ENCODE measurements at places on chromosomes 16 and 17. TPM values are rescaled to one million over a fixed set of nuclear protein-coding genes. Genes with fewer than 3 reads are reported as not detected.

The CAMTA2 gene
- 7.9 TPM for total RNA-seq

The PDE6G gene
- 4.8 TPM for total RNA-seq

The MYO15A gene
- under 0.01 TPM for total RNA-seq

The ARL5C gene
- total RNA-seq = not detected

The C16orf96 gene
- total RNA-seq = under 0.01 TPM

The PPP1R9B gene
- total RNA-seq = 16.1 TPM

The AHSP gene
- not detected for total RNA-seq

The ST6GALNAC2 gene
- total RNA-seq = not detected

The SDR42E2 gene
- total RNA-seq = 0.22 TPM

The SSTR5 gene
- total RNA-seq = 0.22 TPM

The NPIPB5 gene
- 28.5 TPM for total RNA-seq

The SLC13A2 gene
- total RNA-seq = not detected

The NMT1 gene
- 61.3 TPM for total RNA-seq

The MT1H gene
- not detected for total RNA-seq

The GPR139 gene
- not detected for total RNA-seq

The CCL7 gene
- total RNA-seq = not detected

The KRT33A gene
- total RNA-seq = not detected

The ENPP7 gene
- total RNA-seq = not detected

The KRT31 gene
- total RNA-seq = not detected

The NUDT7 gene
- total RNA-seq = 6.2 TPM

The PITPNM3 gene
- total RNA-seq = 0.20 TPM

The LAT gene
- total RNA-seq = 0.22 TPM

The FBXL19 gene
- total RNA-seq = 15.7 TPM

The CCDC78 gene
- total RNA-seq = 0.44 TPM

The GDPD3 gene
- total RNA-seq = 1.4 TPM

The SPN gene
- not detected for total RNA-seq

The CTRB1 gene
- not detected for total RNA-seq

The MYH8 gene
- total RNA-seq = not detected

The PRSS33 gene
- total RNA-seq = not detected

The KRTAP9-4 gene
- not detected for total RNA-seq

The NFE2L1 gene
- total RNA-seq = 93.5 TPM

The CHD9NB gene
- total RNA-seq = under 0.01 TPM

The CSH1 gene
- total RNA-seq = not detected

The TBC1D3L gene
- total RNA-seq = not detected

The LRRC45 gene
- total RNA-seq = 7.6 TPM

The MFAP4 gene
- under 0.01 TPM for total RNA-seq

The HBA1 gene
- not detected for total RNA-seq

The MYLK3 gene
- total RNA-seq = under 0.01 TPM

The KRT222 gene
- total RNA-seq = not detected

The RPTOR gene
- 11.7 TPM for total RNA-seq

The KCTD19 gene
- not detected for total RNA-seq

The TAX1BP3 gene
- 204 TPM for total RNA-seq

The CTRL gene
- total RNA-seq = 0.22 TPM

The NXPH3 gene
- 1.1 TPM for total RNA-seq

The RAB37 gene
- total RNA-seq = 0.20 TPM

The CHD3 gene
- total RNA-seq = 58.0 TPM

The HOXB1 gene
- total RNA-seq = not detected

The GJD3 gene
- 2.2 TPM for total RNA-seq

The OR1F1 gene
- not detected for total RNA-seq

The KRT16 gene
- not detected for total RNA-seq

The NGFR gene
- not detected for total RNA-seq

The PROCA1 gene
- 0.22 TPM for total RNA-seq

The KRT33B gene
- not detected for total RNA-seq

The ITGB3 gene
- 126 TPM for total RNA-seq

The NPIPB13 gene
- 0.60 TPM for total RNA-seq

The EFCAB5 gene
- under 0.01 TPM for total RNA-seq

The ZACN gene
- total RNA-seq = not detected
